SJCRH30 (cell line): ENCODE measurements at places on chromosomes 5 and 9.

- no peak for DNase-seq
These were observed 141.6 kb downstream of the SLC25A46 start for GRCh38 chr5:110880413-110880812.

DNA sequence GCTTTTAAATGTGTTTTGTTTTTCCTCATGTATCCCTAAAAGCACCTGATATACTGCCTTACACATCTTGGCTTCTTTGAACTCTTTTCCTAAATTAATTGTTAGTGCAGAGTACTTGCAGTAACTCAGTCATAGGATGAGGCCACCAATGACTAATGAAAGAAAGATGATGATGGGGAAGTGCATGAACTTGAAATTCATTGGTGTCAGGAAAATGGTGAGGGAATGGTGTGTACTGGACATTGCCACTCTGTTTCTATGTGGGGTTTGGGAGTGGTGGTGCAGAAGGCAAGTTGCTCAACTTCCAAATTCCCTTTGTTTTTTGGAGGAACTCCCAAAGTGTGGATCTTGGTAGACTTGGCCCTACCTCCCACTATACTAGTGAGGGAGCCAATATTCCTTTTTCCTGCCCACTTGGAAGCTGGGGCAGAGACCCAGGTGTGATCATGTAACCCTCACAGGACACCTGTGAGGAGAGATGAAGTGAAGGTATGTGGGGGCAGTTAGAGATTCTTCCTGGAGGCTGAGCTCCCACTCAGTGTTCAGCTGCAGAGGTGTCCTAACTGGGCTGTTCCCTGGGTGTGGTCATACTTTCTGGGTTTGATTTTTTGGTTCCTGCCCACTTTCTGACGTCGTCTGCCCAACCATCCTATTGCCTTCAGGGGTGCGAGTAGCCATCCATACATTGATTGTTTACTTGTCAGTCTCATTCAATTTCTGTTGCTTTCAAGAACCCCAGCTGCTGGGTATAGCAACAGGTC, 298.5 kb downstream of the MAST4 start:
- DNase-seq = no peak

- no peak for DNase-seq
These were observed 201.9 kb upstream of the TRPM3 start for GRCh38 chr9:71323357-71323756.

DNA sequence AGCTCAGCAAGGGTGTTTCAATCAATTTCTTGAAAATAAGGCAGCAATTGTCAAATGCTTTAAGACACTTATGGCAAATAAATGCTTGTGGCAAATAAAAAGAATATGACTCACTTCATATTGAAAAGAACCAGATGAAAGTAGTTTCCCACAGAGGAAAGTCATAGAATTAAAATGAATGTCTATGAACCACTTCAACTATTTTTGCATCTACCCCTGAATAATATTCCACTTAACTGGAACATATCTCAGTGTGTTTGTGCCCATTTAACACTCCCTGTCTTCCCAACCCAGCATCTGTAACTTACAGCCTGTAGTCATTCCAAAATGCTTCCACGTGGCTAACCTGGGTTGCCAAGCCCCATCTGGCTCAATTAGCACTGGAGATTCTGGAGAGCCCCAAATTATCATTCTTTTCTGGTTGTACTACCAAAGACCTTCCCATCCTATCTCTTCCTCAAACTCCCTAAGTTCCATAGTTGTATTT, 84.7 kb downstream of the FEM1C start:
- DNase-seq = no peak

GRCh38 chr5:485946-486491, 38.2 kb downstream of the SLC9A3 start:
- peak; percentile 64 for DNase-seq

DNA sequence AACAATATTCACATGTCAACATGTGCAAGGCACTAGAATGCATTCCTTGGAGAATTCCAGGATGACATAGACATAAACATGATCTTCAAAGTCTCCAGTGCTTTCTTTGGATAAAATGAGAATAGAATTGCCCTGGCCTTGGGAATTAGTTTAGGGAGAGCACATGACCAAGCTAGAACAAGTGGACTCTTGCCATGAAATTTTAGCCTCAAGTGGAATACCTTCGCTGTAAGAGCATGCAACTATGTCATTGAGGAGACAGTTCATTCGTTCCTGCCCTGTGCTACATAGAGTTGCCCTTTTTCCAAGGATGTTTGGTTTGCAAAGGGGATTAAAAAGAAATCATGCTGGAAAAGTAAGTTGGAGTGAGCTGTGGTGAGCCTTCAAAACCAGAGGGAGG, 42.7 kb downstream of the ZFAND5 start:
- DNase-seq = no peak

DNA sequence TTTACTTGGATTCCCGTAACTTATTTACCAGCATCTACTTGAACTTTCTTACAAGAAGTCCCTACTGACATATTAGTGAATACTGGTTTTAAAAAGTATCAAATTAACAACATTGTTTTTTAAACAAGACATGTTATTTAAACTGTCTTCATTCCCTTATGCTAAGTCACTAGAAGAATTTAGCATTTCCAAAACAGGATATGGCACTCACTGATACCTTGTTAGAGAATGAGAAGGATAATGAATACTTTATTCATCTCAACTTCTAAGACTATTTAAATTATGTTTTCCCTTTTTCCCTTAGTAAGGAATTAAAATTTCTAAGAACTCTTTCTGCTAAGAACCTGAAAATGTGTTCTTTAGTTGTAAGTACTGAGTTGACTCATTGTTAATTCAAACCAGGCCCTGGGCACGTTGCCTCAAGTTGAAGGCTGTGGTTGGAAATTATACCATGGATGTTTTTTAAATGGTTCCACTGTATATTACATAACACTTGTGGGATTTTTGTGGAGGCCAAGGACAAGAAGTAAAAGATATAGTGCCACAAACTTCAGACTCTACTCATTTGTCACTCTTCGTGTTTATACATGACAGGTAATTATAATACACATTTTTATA, 219.0 kb upstream of the EDIL3 start:
- DNase-seq = no peak

GRCh38 chr5:54854883-54855581, 130.4 kb downstream of the ESM1 start:
- DNase-seq = no peak

DNA sequence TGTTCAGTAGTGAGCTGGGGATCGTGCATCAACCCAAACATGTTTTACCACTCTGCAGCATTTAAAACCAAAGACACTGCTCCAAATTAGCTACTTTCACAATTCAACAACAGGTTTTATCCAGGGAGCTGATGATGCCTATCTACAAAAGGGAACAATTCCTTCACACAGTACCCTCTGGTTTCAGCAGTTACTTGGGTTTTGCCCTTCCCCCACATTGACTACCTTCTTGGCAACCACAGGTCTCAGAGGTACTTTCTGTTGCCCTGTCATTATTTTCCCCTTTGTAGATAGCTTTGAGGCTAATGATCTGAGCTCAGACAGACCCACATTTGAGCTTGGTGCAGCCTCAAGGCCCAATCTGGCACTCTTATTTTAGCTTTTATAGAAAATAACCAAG, 96.1 kb downstream of the WDR41 start:
- no peak for DNase-seq

DNA sequence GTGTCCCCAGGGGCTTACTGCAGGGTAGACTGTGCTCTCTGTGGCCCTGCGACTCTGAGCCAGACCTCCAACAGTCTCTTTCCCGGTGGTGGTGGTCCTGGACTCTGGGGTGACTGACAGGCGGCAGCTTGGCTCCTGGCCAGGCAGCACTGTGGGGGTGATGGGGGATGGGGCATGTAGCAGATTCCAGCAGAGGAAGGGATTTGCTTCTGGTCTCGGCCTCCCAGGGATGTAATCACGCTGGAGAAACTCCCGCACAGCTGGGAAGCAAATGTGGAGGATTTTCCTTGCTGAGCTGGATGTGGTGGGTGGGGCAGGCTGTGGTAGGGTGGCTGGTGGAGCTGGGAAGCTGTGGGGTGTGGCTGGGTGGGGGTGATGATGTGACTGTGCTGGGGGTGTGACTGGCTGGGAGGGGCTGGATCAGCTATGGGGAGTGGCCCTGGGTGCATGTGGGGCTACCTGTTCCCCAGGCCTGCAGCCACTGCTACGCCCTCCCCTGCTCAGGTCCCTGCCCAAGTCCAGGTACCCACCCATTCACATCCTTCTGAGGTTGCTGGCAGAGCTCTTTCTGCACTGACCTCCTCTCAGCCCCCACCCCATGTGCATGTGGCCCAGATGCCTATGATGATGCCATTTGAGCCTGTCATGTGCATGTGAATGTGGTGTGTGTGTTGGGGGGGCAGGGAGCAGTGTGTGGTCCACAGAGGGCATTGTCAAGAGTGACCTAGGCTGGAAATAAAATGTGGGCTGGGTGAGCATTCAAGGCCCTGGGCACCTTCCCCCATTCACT, 3.8 kb downstream of the NDST1 start:
- peak; percentile 82 for DNase-seq

DNA sequence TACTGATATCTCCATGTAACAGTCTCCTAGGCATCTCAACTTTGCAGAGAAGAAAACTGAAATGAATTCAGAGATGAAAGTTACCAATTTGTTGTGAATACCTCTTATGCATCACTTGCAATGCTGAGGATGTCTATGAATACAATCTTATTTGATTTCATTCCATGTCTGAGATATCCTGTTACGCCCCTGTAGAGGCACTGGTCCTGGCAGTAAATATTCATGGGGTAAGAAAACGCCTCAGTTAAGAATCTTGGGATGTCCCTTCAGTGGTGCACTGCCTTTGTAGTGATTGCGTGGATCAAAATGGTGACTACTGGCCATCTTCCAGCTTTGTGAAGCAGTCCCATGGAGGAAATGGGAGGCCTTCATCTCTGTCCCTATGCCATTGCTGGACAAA, 229.1 kb upstream of the C9orf72 start:
- DNase-seq = no peak

DNA sequence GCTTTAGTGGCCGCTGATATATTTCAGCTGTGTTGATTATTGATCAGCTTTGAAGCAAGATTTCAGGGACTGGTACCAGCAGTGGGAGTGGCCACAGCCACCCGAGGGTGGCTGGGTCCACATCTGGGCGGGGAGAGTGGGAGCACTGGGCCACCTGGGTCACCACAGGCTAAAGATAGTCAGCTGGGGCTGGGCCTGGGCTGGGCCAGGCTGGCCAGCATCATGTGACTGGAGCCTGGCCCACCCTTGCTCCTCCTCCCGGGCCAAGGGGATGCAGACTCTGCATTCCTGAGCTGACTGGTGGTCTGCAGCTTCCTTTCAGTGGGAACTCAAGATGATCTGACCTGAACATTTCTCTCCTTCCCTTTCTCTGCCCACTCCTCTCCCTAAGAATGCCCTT, 27.1 kb downstream of the LARP1 start:
- peak; percentile 43 for DNase-seq

DNA sequence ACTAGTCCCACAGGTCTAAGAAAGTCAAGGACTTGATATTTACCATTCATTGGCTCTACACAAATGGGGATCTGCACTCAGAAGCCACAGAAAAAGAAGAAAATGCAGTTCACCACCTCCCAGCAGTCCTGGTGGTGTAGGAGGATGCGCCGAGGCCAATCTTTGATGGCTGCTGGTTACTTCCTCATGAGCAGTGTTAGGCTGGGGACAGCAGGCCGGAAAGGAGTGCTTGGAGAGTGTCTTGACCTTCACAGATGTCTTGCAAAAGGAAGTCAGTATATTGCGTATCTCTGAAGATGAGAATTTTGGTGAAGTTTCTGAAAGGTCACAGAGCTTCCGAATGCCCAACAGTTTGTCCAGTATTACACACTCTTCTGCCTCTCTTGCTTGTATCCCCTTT, 597.0 kb downstream of the EBF1 start:
- no peak for DNase-seq

GRCh38 chr9:134182554-134183085, 18.3 kb upstream of the RNU6ATAC start:
- DNase-seq = no peak

- DNase-seq = no peak
These were observed 158.0 kb upstream of the RETREG1 start for GRCh38 chr5:16774806-16775205.

- DNase-seq = no peak
These were observed 30.2 kb upstream of the SLCO6A1 start for GRCh38 chr5:102529031-102529430.

DNA sequence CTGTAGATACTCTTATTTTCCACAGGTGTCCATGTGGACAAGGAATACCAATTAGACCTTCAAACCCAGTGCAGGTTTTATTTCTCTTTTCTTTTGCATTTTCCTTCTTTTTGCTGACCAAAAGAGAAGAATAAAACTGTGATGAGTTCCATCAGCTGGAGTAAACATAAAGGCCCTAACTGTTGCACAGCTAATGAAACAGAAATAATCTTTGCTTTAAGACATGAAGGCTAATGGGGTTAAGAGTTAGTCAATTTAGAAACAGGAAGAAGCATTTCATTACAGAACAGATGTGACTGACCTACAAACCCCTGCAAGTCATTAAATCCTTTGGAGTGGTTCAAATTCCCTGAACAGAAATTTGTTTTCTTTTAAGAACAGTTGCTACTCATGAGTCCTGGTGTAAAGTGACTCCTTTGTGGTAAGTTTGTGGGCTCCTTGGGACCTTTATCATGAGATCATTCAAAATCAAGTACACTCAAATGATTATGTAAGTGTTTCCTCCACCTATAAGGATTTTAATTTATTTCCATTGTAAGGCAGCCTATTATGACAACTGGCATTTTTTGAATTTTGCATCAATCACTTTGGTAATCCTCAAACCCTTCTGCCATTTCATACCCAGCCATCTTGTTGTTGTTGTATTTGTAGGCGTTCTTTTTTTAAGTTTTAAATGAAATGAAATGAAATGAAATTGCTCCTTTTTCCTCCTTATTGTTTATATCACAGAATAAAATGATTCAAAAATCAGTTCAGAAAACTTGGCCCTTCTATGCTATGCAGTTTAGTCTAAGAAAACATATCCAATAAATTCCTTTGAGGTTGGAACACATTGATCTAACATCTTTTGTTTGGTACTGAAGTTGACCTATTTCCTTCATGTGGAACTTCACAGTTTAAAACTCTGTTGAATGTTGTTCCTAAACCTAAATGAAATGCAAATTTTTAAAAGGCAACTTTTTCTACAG, 1.3 kb downstream of the MINAR2 start:
- DNase-seq = peak; percentile 62

- DNase-seq = peak; percentile 80
These were observed at the start of gene TJP2 for GRCh38 chr9:69173891-69174615. TSS of gene TJP2 (plus strand) at chr9:69174277. CDS start at chr9:69174373, 96 bp downstream.

GRCh38 chr5:39580702-39581453, 156.1 kb upstream of the DAB2 start:
- DNase-seq = no peak

DNA sequence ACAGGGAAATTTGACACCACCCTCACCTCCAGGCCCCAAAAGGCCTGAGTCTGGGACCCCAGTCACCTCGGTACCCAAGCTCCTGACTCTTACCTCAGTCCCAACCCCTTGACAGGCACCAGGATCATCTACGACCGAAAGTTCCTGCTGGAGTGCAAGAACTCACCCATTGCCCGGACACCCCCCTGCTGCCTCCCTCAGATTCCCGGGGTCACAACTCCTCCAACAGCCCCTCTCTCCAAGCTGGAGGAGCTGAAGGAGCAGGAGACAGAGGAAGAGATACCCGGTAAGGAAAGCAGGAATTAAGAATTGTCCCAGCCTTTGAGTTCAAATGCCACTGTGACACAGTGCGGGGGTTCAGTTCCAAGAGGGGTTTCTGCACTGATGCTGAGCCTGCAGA, 1.3 kb downstream of the EIF4EBP3 start:
- no peak for DNase-seq
